ENCODE measurements at places on chromosomes 3 and 15.

DNA sequence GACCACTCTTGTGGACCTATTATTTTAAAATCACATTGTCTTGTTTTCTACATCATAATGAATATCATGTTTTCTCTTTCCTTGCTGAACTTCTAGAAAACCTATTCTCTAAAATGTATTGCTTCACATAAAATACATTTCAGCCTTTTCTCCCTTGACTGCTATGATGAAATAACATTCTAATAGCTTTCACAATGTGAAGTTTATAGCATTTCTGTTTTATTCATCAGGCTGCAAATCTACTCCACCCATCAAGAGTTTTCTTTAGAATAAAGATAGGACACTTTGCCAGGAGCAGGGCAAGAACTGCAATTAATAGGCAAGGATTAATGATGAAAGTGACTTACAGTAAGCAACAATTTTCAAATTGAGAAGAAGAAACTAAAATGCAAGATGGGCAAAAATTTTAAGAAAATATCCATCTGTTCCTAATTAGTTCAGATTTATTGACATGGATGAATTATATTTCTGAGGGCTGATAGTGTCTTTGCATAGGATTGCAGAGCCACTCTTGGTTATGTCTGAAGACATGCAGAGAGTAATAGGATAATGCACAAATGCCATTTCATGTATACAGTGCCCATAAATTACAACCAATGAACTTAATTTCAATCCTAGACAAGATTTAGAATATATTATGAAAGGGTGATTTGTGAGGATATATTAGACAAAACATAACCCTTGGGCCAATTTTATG is 21.7 kb downstream of the LEKR1 start:
- DNase-seq: no peak

DNA sequence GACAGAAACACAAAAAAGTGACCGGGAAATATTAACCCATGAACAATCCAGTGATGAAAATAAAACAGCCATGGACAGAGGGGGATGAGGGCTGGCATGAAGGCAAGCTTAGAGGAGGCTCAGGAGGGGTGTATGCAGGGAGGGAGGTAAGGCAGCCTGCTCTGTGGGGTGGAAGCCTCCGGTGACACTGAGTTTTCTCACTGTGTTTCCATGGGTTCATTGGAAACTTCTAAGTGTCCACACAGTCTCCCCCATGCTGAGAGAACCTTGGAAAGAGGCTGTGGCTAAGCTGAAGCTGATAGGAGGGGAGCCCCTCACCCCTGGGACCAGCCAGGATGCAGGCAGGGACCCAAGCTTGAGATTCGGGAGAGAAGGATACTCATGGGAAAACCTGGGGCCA is 6.8 kb upstream of the SKOR1 start:
- no peak for DNase-seq

DNA sequence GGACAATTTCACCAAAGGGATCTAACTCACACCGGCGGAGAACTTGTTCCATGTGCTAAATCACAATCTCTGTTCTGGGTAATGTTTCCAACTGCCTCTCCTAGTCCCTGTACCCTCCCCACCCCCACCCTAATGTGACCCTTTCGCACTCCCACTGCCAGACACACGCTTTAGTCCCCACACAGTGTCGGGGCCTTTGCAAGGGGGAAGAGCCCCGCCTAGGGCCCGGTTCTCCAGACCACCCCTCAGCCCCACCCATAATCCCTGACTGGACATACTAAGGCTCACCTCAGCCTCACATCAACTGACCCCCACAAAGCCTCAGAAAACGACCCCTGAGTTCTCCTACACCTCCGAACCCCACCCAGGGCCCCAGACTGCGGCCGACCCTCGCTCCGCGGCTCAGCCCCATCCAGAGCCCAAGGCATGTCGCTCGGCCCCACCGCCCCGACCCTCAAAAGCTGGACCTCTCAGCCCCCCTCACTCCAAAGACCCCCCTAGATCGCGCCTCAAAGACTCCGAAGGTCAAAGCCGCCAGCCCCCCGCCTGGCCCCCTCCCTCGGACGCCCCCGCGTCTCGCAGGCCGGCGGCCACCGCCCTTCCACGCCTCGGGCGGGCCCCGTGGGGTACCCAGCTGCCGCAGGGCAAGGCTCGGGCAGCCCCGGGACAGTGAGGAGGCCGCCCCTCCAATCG is 72.0 kb upstream of the MAP4 start:
- DNase-seq: no peak

DNA sequence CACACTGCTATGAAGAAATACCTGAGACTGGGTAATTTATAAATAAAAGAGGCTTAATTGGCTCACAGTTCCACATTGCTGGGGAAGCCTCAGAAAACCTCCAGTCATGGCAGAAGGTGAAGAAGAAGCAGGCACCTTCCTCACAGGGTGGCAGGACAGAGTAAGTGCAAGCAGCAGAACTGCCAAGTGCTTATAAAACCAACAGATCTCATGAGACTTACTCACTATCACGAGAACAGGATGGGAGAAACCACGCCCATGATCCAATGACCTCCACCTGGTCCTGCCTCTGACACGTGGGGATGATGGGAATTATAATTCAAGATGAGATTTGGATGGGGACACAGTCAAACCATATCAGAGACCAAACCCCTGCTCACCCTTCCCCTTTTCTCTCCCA is 75.0 kb downstream of the TRIM69 start:
- DNase-seq: no peak

DNA sequence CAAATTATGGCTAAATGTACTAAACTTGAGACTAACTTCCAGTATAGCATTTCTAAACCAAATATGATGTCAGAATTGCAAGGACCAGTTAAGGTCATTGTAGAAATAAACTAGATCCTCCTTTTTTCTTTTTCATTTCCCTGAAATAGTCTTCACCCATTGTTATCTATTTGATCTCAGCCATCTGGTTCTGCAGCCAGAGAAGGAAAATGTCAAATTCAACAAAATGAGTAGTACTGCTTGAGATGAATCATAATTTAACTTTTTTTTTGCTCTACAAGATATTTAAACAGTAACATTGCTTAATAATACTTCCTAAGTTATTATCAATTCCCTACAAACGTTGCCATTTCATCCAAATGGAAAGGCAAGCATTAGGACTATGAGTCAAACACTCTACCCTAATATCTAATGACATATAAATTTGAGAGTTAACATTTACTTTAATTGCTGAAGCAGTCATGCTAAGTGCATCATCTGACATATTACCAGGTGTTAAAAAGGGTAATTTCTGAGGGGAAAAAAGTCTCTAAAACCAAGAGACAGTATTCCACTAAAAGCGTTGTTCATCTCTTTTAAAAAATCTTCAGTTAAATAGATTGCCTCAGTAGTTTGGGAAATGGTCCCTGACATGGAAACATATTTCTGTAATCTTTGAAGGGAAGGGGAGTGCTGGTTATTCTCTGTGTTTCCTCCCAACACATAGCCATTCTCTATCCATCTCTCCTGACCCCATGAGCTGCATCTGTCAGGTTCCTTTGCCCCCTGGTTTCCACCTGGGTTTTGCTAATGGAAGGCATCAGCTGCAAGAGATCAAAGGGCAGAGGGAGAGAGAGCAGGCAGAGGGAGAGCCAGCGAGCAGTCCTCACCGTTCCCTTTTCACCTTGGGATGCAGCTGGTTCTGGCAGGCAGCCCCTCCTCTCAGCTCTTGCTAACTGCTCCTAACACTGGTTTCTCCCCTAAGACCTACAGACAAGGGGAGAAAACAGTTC is 138.5 kb downstream of the ARPP21 start:
- no peak for DNase-seq

GRCh38 chr3:161222662-161223061 is 1.6 kb downstream of the NMD3 start:
- DNase-seq: no peak

DNA sequence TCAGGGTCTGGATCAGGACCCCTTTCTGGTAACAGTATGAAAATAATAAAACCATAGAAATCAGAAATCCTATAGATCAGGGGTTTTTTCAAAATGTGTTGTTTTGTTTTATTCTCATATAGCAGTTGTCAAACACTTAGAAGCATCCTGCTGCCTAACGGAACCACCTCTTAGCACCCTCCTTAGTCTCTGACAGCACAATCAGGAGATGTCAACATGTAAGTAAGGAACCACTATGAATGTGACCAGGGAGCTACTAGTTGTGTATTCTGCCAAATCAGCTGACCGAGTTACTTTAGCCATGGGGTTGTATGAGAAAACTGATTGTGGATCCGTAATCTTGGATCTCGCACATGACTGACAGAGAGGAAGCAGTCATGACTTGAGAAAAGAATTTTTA is 22.2 kb downstream of the CCDC39 start:
- no peak for DNase-seq

DNA sequence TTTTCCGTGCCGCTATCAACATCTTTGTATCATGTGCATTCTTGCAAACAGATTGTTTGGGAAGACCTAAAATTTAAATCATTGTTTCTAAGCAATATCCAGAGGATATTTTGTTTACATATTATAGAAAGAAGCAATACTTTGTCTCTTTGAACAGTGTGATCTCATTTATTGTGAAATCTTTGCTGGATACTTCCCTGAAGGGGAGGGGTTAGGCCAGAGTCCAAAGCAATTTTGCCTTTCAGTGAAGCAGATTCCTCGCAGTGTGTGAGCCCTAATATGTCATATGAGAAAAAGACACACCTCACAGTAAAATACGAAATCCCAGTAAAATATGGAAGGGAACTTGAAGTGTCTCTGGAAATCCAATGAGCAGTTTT is 158.7 kb upstream of the SLCO3A1 start:
- DNase-seq: no peak

GRCh38 chr3:39569095-39569494 is 101.6 kb downstream of the MOBP start:
- DNase-seq: no peak

DNA sequence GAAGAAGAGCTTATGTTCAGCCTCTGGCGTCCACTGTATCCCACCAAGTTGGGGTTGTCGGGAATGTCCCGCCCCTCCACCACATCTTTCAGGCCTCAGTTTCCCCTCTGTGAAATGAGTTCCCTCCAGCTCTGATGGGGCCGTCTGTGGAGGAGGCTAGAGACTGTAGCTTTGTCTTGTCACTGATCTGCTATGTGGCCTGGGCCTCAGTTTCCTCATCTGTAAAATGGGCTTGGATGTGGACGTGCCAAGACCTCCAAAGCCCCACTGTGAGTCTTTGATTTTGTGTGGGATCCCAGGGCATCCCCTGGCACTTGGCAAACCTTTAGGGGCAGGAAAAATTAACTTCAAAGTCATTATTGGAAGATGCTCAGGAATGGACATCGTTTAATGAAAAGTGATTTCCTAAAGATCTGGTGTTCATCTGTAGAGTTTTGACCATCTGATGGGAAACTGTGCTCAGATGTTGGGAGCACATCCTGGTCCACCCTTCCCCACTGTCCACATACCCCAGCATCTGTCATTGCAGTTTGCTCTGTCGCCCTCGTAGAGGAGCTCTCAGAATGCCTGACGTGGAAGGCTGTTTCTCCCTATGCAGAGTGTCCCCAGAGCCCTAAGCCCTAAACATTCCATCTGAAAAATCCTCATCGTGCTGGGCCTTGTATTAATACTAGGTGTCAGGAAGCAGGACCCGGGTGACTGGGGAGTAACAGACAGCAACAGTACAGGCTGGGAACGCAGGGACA is 28.5 kb downstream of the SLC6A6 start:
- no peak for DNase-seq

DNA sequence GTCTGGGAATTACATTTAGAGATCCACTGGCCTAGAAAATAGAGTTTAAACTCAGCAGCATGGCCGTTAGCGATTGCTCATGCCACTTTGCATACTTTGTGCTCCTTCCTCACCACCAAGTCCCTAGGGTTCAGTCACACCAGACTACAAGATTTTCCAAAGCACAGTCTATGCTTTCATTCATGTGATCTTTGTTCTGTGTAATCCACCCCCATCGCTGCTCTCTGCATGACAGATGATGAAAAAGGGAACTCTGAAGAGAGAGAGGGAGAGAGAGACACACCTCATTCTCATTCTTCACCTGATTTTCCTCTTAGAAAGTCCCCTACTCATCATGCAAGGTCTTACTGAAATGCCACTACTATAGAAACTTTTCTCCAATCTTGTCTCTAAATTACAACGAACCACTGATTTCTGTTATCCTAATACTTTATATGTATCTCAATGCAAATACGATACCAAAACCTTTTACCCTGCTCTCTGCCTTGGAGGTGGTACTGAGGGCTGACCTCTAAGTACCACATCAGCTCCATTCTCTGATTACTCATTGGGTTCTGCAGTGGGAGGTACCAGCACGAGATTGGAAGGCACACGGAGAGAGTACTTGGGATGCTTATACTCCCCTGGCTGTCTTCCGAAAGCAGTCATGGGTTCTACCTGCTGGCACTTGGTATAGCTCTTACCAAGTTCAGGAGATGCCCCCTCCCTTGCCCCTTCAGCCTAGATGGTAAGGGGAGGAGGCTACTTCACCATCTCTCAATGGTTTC is 1.1 kb upstream of the PARP15 start:
- no peak for DNase-seq

DNA sequence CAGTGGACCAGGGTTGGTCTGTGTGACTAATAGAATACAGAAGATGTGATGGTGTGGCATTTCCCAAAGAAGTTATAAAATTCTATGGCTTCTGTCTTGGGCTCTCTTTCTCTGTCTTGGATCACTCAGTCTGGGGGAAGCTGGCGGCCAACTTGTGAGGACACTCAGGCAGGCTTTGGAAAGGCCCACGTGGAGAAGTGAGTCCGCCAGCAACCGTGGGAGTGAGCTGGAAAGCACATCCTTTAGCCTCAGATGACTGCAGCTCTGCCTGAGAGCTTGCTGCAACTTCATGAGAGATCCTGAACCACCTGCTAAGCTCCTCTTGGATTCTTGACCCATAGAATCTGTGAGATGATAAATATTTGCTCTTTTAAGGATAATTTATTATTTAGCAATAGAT is 72.0 kb upstream of the RASGRP1 start:
- no peak for DNase-seq

DNA sequence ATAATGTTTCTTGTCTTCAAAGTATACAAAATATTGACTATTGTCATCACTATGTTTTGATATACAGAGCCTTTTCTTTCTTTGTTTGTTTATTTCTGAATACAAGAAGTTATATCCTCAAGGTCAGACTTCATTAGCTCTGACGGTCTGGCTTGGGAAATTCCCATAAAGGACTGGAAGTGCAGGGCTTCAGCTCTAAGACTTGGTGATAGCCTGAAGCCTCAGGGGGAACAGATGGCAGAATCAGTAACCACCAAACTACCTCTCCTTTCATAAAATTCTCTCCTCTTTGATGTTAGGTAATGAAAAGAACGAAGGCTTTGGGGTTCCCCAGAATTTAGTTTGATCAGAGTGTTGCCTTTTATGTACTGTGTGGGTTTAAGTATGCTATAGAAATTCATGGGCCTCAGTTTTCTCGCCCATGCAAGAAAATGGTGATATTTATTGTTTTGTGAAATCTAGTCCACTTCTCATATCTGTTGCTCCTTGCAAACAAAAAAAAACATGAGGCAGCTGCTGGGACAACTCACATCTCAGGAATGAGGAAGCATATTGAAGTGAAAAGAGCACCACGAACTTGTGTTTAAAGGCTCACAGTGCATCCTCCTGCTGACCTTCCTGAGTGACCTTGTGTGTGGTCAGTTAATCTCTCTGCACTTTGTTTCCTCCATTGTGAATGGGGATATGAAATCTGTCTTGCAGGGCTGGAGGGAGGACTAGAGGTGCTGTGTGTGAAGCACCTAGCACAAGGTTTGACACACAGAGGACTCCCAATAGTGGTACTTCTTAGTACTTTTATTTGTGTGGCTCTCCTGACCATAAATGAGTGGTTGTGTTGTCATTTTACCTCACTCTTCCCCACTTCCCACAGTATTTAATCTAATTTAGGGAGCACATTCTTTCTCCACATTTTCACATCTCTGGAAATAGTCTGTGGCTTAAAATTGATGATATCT is 569.8 kb upstream of the IL12A start:
- no peak for DNase-seq

- no peak for DNase-seq
Measured at GRCh38 chr3:112973325-112974177, 1.4 kb downstream of the CD200R1 start.

- DNase-seq: no peak
Measured at GRCh38 chr3:176584413-176585176, 612.7 kb downstream of the TBL1XR1 start.
